Caki2 (cell line): ENCODE measurements at places on chromosomes 16 and 17.

DNA sequence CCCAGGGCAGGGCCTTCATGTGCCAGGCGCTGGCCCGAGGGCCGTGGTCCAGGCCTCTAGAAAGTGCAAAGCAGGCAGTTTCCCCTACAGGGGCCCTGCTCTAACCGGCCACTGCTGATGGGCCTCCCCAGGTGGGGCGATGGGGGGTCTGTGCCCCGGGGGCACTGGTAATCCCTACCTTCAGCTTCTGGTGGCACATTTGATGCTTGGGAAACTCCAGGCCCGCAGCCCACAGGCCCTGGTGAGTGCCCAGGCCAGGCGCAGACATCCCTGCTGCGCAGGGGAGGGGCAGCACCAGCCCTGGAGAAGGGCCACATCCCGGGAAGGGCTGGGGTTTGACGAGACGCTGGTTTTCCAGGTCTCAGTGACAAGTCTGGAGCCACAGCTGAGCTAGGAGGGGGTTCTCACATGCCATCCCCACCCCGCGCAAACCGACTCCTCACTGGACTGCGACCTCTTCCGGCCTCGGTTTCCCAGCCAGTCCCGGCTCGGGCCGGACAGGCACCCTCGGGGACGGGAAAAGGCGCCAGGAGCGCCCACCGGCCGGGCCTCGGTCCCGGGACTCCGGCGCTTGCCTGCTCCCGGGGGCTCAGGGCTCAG is 1.6 kb downstream of the DOC2B start:
- no peak for DNase-seq

DNA sequence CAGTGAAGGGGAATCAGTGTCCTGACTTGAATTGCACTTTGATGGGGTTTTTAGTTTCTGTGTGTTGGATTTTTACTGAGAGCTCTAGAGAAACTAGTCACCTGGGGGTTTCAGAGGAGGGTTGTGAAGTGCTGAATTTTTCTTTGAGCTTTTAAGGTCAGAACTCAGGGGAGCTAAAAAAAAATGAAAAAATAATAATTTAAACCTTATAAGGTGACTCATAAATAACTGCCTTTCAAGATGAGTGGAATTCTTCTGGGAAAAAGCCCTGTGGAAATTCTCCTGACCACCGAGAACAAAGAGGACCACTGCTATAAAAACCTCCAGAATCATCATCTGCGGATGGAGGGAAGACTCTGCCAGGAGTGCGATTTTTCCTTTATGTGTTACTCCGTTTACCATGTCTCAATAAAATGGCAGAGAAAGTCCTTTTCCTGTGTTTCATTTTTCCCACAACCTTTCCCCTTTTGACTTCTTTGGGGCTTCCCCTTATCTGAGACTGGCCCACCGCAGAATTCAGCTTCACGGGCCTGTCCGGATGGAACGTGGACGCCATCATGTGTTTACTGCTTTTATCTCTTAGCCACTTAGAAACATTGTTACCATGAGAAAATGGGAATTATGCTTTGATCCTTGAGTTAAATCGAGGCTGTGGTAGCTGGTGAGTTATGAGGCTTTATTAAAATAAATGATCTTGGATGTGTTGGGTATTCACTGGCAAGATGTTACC is 39.7 kb downstream of the RPTOR start:
- DNase-seq: no peak

DNA sequence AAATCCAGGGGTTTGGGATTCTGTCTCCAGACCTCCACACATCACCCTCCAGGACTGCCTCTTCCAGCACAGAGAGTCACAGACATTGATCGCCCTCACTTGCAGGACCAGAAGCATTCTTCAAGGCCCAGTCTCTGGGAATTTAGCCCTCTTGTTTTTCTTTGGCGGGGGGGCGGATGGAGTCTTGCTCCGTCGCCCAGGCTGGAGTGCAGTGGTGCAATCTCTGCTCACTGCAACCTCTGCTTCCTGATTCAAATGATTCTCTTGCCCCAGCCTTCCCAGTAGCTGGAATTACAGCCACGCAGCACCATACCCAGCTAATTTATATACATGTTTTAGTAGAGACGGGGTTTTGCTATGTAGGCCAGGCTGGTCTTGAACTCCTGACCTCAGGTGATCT is 8.5 kb upstream of the ITGAL start:
- no peak for DNase-seq

DNA sequence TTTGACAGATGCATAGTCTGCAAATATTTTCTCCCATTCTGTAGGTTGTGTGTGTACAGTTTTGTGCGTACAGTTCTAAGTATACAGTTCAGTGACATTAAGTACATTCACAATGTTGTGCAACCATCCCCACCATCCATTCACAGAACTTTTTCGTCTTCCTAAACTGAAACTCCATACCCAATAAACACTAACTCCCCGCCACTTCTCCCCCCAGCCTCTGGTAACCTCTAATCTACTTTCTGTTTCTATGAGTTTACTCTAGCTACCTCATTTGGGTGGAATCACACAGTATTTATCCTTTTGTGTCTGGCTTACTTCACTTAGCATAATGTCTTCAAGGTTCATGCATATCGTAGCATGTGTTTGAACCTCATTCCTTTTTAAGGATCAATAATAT is 14.3 kb downstream of the PIK3R5 start:
- DNase-seq: no peak

DNA sequence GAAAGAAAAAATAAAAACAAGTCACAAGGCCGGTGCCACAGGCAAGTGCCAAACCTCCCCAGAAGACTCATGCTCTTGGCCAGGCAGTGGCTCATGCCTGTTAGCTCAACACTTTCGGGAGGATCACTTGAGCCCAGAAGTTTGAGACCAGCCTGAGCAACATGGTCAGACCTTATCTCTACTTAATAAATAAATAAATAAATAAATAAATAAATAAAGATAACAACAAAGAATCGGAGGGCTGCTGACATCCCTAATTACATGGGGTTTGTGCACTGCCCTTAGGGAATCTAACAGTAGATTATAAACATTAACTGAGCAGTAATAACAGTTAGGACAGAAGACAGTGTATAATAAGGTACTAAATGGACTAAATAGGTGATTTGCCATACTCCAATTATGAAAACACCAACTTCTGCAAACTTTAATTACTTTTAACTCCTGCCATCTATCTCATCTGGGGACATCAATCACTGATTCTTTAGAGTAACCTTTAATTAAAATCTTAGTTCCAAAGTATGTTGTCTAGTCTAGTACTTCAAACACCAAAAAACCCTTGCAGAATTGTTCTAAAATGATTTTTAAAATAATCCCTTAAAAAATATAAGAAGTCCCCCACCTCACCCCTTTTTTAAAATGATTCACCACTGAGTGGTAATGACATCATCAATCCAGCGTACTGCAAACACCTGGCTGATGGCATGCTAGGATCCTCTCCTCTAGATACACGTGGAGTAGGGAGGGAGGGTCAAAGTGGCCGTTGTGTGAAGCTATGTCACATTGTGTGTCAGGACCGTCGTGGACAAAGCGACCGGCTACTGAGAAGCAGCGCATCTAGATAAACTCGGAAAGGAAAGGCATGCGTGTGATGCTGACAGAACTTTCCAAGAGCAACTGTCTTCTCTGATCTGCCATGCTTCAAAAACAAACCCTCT is 28.5 kb downstream of the CYTH1 start:
- no peak for DNase-seq

GRCh38 chr16:66238696-66239095 is 127.8 kb upstream of the CDH5 start:
- no peak for DNase-seq

GRCh38 chr16:4409081-4409932 is 7.1 kb downstream of the CORO7 start:
- no peak for DNase-seq

- DNase-seq: no peak
These were observed 161.0 kb upstream of the NLRP1 start for GRCh38 chr17:5745111-5745813.

DNA sequence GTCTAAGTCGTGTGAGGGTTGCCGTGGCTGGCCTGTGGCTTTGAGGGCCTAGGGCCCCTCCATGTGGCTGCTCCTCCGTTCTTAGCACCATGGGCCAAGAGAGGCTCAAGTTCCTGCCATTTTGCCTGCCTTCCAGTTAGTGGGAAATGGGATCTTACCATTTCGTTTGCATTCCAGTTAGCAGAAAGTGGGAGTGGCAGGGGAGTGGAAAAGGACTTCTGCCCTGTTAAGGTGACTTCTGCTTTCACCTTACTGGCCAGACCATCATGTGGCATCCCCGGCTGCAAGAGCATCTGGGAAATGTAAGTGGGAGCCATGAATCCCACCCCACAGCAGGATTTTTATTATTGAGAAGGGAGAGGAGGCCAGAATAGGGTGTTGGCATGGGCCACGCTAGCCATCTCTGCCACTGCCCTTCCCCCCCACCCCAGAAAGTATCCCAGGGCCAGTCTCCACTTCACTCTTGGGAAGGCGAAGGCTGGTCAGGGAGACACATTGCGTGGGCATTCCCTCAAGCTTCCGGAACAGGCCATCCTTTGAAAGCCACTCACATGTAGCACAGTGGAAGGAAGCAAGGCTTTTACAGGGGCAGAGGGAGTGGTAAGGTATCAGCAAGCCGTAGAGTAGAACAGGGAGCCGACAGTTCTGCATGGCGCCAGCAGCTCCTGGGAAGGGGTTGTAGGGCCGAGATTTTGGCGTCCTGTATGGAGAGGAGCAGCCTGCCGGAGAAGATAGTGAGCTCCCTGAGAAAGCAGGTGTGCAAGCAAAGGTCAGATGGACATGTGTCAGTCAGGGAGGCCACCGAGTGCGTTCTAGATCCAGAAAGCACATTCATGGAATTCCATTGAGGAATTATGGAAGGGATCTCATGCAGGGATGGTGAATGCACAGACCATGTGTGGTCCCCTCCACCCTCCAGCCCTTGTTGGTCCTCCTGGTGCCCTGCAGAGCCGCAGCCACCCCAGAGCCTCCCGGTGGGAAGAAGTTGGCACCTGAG is 33.4 kb downstream of the CMIP start:
- no peak for DNase-seq
